ENCODE measurements at places on chromosomes 3 and 15.

DNA sequence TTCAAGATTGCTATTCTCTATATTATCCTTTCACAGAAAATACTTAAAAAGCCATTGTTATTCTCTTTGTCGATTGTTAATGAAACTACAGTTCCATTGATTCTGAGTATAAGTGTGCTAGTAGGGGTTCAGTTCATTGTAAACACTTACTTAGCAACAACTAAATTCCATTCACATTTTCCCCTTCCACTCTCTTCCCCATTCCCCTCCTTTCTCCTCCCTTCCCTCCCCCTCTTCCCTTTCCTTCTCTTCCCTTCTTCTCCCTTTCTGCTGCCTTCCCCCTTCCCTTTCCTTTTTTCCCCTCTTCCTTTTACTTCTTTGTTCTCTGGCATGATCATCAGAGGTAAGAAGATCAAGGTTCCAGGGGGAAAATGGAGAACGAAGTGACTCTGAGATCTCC lies 21.3 kb upstream of the RIOX2 start:
- no peak for DNase-seq

DNA sequence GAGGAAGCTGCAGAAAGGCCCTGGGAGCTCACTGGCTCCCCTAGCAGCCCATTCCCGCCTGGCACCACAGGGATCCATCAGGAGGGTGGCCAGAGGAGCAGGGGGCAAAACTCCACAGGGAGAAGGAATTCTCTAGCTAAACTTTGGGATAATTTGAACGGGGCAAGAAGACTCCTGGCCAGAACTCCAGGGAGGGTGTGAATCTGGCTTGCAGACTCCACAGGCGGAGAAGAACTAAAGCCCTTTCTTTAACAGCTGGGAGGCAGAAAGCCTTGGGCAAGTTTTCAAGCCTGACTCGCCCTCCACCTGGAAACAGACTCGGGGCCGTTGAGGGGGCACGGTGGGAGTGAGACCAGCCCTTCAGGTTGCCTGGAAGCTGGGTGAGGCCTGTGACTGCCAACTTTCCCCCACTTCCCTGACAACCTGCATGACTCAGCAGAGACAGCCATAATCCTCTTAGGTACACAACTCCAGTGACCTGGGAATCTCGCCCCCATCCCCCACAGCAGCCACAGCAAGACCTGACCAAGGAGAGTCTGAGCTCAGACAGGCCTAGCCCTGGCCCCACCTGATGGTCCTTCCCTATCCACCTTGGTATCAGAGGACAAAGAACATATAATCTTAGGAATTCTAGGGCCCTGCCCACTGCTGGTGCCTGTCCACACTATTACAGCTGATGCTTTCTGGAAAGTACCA lies 28.6 kb downstream of the SLC27A2 start:
- DNase-seq = no peak

- no peak for DNase-seq
Observed at GRCh38 chr3:168213920-168214319, 118.2 kb upstream of the GOLIM4 start.

GRCh38 chr3:175386630-175387029 lies 527.5 kb downstream of the NAALADL2 start:
- DNase-seq = no peak

GRCh38 chr15:100017140-100017539 lies 283.9 kb upstream of the LYSMD4 start:
- no peak for DNase-seq

GRCh38 chr3:32157600-32158264 lies 51.3 kb downstream of the GPD1L start:
- DNase-seq = no peak

DNA sequence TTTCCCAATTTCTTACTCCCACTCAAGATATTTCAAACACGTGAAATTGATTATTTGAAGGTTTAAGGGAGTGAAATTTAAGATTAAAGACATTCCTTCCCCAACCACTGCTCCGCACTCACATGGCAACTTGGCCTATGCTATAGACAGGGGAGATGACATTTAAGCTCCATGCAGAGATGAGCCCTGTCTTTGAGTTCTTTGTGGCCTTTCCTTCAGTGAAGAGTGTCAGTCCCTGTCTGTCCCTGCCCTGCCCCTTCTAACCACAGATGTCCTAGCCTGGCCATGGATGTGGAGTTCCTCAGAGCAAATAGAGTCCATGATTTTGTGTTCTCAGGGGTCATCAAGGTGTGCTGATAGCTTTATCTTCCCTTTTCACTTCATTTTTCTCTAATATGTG lies 29.4 kb upstream of the THBS1 start:
- DNase-seq = no peak

DNA sequence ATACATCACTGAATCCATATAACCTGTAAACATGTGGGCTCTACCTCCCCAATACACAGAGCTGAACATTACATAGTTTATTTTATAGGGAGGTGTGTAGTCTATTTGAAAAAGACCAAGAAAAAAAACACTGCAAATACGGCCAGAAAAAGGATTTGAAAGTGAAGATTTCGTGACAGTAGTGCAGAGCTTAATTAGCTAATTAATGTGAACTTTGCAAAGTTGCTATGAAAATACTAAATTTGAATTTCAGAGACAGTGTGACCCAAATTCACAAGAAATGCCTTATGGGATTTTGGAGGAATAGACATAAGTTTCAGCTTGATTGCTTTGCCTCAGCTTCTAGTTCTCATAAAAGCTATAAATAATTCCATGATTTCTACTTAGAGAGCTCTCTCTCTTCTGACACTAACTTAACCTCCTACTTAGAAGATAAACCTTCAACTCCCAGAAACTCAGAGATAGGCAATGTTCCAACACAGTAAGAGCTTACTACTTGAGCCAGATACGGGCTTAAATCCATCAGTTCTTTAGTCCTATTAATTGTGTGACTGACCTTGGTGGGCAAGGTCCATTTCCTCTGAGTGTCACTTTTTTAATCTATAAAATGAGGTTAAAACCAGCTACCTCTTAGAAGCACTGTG lies 87.3 kb upstream of the THBS1 start:
- DNase-seq = no peak

DNA sequence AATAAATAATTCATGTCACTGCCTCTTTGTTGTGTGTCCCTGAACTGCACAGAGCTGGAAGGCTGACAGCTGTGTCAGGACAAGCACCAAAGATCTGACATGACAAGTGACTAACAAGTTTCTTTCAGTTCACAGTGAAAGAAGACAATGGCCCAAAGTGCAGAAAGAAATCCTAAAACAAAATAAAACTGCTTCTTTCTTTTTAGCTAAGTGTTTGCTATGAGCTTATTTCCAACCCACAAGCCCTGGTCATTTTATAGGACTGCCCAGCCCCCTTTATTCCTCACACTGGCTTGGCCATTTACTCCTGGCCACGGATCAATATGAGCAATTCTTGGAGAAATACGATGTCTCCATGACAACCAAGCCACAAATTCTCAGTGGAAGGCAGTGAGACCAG lies 238.5 kb downstream of the WDR72 start:
- no peak for DNase-seq

DNA sequence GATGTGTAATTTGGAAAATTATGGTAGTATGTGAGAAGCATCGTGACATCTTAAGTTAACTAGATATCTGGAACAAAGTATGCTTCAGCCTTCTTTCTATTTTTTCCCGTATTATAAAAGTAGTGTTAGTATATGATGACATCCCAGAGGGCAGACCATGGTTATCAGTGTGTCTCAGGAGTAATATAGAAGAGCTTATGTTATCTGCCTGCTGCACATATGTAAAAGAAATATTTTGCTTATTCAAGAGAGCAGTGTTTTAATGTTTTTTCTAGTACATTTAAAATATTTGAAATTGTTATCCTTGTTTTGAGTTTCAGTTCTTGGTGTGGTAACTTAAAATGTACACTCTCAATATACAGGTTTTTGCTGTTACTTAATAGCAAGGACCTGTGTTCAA lies 24.1 kb downstream of the PLCL2 start:
- no peak for DNase-seq

DNA sequence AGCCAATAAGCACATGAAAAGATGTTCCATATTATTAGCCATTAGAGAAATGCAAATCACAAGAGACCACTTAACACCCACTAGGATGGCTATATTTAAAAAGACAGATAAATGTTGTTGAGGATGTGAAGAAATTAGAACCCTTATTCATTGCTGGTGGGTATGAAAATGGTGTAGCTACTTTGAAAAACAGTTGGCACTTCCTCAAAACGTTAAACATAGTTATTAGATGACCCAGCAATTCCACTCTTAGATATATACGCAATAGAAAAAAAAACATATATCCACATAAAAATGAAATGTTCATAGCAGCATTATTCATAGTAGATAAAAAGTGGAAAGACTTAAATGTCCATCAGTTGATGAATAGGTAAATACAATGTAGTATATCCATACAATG lies 47.1 kb upstream of the TERB2 start:
- DNase-seq = no peak

GRCh38 chr15:47514200-47514652 lies 203.1 kb upstream of the SEMA6D start:
- no peak for DNase-seq

DNA sequence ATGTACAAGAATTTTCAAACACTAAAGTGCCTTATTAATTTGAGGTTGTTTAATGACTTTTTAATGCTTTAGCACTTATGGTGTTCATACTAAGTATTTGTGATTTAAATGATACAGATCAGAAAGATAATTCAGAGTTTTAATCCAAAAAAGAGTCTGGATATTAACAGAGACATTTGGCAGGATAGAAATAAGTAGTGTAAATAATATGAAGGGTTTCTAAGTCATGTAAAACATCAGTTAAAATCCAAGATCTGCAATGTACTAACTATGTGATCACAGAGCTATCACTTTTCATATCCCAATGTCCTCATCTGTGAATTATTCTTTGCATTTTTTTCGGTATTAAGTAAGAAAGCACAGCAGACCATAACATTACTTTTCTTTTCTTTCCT lies 62.9 kb downstream of the CD200 start:
- no peak for DNase-seq

GRCh38 chr3:55564726-55565125 lies 77.6 kb upstream of the WNT5A start:
- DNase-seq = no peak

DNA sequence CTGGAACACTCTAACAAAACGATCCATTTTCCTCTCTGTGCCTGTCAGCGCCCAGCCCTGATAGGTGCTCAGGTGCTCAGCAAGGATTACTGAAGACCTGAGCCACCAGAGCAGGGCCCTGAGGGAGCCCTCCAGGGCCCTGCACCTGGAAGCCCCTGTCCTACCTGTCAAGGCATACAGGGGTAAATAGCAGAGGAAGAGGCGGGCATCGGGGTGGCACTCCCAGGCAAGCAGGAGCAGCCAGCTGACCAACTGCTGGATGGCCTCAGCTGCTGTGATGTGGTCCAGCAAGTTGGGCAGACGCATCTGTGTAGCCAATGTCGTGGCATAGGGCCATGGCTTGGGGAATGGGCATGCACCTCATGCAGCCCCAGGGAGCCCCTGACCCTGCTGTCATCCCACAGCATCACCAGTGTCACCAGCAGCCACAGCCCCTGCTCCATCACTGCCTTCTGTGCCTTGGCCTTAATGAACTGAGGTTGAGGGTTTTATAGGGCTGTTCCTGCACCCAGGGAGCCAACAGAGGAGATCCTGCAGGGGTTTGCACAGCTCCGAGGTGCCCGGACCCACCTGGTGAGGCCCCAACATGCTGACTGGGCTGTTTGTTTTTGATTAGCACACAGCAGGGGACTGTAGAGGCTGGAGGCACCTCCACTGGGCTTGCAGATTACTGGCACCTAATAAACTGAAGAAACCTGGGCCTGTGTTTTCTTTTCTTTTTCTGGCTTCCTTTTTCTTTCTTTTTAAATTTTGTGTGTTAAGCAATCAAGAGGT lies 7.9 kb upstream of the WDR6 start:
- no peak for DNase-seq

- no peak for DNase-seq
Observed at GRCh38 chr3:138914870-138915502, 32.0 kb downstream of the FOXL2 start.

DNA sequence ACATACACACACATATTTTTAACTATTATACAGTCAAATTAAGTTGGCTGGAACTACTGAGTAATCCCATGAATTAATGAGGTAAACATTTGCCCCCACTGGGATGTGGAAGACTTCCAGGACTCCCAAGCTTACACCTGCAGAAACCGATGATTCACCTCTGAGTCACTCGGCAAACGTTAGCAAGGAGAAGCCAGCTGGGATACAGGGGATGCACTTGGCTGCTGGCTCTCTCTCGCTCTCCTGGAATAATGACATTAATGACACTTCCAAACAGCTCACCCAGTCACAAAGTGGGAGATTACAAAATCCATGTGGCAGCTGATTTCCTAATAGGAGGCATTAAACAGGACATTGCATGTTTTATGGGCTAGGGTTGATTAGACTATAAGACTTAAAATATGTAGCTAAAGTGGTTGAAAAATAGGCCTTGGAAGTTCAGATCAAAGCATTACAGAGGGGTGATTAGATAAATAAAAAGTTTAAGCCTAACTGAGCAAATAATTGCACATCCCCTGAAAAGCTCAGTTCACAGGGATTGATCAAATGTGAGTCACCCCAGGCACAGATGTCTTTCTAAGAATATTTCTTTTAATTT lies 500.9 kb downstream of the SOX2 start:
- no peak for DNase-seq

- no peak for DNase-seq
Observed at GRCh38 chr3:191328383-191328961, 722 bp upstream of the CCDC50 start.

- DNase-seq = no peak
Observed at GRCh38 chr3:187684444-187684843, 14.2 kb upstream of the SST start.

DNA sequence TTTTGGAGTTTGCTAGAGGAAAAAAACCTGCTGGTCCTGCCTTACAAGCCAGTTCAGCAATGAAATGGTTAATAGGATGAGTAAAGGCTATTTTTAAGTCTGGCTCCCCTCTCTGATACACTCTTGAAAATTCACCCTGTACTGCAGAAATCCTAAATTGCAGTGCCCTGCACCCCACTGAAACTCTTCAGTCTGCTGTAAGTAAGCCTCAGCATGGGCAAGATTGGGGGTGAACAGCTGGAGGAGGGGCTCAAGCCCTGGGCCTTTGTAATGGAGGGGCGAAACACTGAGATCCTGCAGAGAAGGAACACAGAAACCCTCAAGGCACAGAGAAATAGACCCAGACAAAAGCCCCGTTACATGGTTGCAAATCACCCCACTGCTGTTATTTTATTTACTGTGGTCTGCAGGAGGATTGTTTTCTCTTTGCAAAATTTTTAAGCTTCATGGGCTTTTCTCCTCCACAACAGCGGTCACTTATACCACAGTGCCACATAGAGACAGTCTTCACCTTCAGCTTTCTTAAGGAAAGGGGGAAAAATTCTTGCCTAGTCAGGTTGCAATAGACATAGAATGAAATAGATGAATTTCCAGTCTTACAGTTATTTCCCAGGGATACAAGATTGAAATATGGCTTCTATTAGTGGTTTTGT lies 45.0 kb downstream of the SOX2 start:
- DNase-seq = no peak

- DNase-seq = no peak
Observed at GRCh38 chr3:122679882-122680474, 661 bp upstream of the PARP14 start.
